ENCODE measurements at places on chromosomes 3 and 15.

DNA sequence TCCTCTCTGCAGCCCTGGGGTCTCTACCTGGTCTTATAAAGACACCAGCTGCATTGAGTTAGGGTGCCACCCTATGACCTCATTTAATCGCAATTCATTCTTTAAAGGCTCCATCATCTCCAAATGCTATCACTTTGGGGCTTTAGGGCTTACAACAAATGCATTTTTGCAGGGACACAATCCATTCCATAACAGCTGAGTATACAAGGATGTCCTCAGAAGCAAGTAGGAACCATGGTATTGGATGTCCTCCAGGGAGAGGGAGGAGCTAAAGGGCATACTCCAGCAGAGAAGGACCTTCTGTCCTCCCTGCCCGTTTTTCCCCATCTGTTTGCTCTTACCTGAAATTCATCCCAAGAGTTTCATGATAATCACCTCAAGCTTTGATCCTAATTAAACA lies 30.3 kb downstream of the UMPS start:
- DNase-seq = peak; percentile 4

- DNase-seq = peak; percentile 71
These were observed 41.0 kb downstream of the MEGF11 start for GRCh38 chr15:66212563-66212921.

DNA sequence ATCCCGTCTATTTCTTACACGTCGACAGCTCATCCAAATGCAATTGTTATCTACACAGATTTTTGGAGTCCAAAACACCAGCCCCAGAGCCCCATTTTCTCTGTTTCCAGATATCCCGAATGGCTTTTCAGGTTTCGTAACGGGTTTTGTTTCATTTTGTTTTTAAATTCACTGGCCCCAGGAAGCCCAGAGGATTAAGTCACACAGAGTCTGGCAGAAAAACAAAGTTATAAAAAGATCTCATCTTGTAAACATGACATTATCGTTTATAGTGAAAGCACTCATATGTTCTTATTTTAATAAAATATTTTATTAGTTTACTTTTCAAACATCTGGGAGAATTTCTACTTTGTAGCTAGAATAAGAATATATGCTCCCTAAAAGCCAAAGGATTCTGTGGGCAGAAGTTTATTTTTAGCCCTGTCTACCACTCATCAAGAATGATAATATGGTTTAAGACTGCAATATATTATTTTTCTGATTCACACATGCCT lies 149.3 kb upstream of the SLC2A2 start:
- DNase-seq = no peak

DNA sequence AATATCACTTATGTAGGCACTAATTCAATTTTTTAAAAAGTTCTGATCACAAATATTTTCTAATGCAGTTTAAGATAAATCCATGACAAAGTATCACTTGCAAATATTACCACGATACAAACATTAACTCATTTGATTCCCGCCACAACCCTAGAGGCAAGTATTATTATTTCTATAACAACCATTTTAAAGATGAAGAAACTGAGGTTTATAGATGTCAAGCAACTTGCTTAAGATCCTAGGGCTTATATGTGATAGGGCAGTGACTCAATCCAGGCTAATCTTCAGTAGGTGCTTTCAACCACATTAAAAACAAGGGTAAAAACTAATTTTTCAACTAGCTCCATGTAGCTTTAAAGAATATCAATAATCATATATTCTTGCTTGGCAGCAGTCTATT lies 1.7 kb downstream of the DYNC1LI1 start:
- no peak for DNase-seq

GRCh38 chr15:85490856-85491255 lies 110.5 kb downstream of the AKAP13 start:
- DNase-seq = no peak

DNA sequence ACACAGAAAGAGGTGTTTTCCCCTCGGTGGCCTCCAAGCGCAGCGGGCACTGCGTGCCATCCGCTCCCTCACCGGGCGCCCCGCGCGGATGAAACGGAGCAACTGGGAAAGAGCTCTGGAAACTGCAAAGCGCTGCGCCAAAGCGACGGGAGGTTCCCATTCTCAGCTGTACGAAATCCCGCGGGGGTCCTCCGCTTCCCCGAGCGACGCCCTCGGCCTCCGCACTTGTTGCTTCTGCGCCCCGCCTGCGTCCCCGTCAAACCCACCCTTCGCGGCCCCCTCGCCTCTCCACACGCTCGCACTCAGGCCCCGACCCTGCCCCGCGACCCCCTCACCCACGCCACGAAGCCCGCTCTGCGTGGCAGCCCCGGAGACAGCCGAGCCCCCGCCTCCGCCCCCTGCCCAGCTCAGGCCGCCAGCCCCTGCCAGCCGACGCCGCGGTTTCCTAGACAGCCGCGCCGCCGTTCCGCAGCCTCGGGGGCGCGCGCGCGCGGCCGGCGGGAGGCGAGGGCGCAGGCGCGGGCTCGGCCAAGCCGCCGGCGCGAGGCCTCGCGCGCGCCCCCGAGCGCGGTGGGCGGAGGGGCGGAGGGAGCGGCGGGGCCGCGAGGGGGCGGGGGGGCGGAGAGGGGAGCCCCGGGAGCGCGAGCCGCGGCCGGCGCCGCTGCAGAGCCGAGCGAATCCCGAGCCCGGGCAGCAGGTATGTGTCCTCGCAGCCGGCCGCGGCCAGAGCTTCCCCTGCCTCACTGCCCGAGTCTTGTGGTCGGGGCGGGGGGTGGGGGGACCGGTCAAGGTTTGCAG lies at the start of gene TMEM266:
TMEM266 (plus strand) TSS at position 666 of the 798 bp plus-strand sequence. CDS start 74,279 bp downstream, outside the sequence.
- DNase-seq = peak; percentile 34

GRCh38 chr3:15638193-15638890 lies 36.8 kb downstream of the BTD start:
- DNase-seq = no peak

DNA sequence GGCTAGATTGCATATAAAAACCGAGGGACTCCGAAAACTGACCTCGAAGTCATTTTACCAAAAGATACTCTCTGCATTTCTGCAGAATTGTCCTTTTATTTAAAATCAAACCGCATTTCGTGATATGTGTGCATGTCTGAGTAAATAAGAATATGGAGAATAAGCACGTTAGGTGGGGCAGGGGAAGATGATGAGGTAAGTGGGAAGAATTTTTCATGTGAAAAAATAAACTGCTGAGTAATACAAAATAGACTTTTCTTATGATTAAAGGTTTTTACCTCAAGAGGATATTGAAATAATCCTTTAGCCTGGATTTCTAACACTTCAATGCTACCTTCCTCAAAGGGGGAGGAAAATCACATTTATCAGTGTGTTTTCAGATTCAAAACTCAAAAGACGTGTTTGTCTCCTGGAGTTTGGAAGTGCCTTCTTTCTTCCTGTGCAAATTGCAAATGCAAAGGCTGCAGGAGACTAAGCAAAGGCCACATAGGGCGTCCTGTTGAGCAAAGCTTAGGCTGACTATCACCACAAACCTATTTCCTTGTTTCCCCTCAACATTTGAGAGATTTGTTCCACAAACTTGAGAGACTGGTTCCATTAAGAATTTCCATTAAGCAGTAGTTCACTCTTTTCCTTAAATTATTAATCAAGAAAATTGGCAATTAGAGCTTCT lies 813.5 kb downstream of the MCTP2 start:
- DNase-seq = no peak

DNA sequence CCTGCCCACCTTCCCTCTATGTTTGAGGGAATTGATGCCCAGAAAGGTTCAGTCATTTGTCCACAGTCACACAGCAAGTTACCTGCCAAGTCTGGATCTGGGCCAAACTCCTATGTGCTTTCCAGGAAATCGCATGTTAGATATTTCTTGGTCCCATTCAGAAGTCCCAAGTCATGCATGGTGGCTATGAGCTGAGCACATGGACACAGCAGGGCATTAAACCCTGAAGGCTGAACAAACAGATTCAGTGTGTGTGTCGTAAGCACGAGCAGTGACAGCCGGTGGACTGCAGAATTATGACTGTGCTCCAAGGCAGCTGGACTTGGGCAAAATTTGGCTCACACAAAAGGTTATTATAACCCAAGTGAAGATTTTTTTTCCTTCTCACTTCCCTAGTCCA lies 11.4 kb upstream of the SLC6A6 start:
- peak; percentile 47 for DNase-seq

GRCh38 chr15:38793206-38793810 lies 228.7 kb upstream of the RASGRP1 start:
- DNase-seq = no peak

DNA sequence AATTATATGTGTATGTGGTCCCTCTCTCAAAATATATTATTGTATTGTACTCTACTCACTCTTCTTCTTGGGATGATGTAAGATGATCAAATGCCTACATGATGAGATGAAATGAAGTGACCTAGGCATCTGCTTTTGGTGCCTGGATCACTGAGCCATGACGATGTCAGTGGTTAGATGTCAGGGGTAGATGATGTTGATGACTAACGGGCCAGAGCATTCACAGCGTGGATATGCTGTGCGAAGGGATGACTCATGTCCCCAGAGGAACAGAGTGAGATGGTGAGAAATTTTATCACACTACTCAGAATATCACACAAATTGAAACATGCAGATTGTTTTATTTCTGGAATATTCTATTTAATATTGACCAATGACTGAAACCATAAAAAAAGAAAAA lies 233.9 kb upstream of the CADM2 start:
- no peak for DNase-seq

GRCh38 chr15:69841113-69841828 lies 256.4 kb downstream of the TLE3 start:
- DNase-seq = no peak

All from NCI-H1092 treated with DMSO at 0.1 percent for 48 hours (cell line).